ENCODE measurements at places on chromosomes 3 and 15.

DNA sequence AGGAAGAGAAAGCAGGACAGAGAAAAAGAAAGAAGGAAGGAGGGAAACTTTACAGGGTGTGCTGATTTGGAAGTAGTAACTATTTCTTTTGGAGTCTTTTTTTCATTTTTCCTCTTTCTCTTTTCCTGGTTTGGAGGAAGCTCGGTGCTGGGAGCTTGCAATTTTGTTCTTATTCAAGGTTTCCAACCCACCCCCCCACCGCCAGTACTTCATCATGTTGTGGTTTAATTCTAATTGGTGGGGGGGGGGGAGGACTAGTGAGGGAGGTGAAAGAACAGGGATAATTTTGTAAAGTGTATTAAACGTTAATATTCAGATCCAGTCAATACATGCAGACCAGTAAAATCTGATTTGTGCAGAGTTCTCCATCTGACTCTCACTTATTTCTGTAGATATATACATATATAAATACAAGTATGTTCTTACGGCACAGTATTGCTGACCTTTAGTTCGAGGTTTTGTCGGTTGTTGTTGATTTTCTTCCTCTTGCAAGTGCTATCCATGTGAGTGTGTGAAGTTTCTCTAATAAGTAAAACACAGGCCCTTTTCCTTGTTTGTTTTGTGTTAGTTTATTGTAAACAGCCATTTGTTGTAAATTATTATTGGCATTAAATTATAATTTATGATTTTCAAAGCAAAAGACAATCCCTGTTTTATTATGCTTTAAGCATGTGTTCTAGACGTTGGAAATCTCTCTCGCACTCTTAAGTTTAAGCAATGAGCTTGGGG is 9.3 kb downstream of the NR2F2 start:
- DNase-seq = no peak

- no peak for DNase-seq
Observed at GRCh38 chr3:31453430-31453829, 79.3 kb upstream of the STT3B start.

DNA sequence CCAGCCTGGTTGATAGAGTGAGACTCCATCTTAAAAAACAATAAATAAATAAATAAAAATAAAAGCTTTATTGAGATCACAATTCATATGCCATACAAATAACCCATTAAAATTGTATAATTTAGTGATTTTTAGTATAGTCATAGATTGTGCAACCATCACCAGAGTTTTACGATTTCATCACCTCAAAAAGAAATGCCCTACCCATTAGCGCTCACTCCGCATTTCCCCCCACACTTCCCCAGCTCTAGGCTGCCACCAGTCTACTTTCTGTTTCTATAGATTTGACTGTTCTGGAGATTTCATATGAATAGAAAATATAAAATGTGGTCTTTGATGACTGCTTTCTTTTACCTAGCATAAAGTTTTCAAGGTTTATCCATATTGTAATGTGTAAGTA is 57.0 kb downstream of the ARHGEF26 start:
- no peak for DNase-seq

GRCh38 chr3:196813903-196814302 is 53.8 kb upstream of the SENP5 start:
- no peak for DNase-seq

DNA sequence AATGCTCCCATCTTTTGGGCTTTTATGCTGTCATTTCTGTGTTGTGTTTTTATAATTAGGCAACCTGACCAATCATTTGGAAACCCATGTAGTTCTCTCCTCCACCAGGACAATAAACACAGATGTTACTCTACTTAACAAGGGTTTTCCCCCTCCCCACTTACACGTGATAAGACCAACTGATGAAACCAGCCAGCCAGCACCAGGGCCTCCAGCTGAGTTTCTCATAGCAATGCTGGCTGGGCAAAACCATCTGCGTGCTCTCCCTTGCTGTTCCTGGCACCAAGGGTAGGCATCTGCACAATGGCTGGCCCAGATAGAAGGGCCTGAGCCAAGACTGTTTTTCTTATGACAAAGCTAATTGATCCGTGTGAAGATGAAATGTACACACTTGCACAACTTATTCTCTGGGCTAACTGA is 310.4 kb downstream of the PLCL2 start:
- no peak for DNase-seq

GRCh38 chr15:88016406-88016805 is 240.1 kb downstream of the NTRK3 start:
- no peak for DNase-seq

DNA sequence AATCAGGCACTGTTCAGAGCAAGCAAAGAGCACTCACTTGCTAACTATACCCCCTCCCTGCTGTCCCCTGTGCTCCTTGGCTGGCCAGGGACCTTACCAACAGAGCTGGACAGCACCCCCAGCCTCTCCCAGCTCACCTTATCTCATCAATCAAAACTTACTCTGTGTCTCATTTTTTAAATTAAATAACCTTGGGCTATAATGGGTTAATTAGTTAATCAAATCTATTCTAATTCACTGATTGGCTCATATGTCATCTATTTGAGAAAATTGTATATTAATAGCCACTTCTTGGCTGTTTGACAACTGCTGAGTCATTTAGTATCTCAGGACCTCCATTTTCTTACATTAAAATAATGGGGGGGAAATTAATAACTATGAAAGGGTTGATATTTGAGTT is 22.9 kb downstream of the IL5RA start:
- DNase-seq = no peak

DNA sequence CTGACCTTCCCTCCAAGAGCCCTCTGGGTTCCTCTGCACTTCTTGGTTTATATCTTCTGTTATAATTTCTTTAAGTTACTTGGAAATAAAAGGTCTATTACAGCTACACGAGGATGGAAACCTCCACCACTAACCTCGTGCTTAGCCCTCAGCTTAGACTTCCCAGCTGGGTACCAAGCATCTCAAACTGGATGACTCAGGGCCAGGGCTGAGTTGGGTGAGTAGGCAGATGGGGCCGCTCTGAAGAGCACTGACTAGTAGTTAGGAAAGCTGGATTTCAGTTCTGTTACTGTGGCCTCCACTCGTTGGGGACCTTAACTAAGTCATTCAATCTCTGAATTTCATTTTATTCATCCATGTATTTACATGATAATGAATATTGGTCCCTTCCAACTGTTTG is 1036.6 kb downstream of the IGSF11 start:
- DNase-seq = no peak

DNA sequence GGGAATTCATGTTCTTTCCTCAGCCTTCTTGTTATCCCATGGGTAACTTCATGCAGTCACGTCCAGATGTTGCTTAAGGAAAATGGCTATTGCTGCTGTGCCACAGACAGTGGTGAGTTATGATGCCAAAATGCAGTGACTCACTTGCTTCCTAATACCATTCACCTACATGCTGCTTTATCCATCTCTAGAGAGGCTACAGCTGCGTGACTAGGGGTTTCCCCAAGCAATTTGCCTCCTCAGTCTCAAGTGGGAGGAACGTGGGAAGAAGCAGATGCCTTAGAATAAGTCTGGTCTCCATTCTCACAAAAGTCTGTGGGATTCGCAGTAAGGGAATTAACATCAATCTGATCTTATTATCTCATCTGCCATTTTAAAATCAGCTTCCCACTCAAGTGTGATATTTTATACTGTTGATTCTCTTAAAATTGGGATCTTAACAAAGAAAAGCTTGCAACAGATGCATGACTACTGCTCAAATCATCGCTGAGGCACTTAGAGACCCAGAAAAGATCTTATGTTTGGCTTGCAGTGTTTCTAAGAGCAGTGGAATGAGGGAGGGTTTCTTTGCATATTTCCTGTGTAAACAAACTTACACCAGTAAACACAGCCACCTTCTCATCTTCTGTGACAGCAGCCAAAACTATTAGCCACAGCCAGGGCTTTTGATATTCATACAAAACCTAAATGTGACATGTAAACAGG is 62.0 kb upstream of the ACP3 start:
- no peak for DNase-seq

All from stimulated activated CD8-positive, alpha-beta memory T cell treated with anti-CD3 and anti-CD28 coated beads, Interleukin-15, amount 100 ng/mL, for 24 hours (primary cell).